ENCODE measurements at places on chromosomes 12 and 14. TPM values are rescaled to one million over a fixed set of nuclear protein-coding genes. Genes with fewer than 3 reads are reported as not detected.

GRCh38 chr14:31164115-31164514 is 43.5 kb downstream of the HECTD1 start:
- DNase-seq, result no peak

DNA sequence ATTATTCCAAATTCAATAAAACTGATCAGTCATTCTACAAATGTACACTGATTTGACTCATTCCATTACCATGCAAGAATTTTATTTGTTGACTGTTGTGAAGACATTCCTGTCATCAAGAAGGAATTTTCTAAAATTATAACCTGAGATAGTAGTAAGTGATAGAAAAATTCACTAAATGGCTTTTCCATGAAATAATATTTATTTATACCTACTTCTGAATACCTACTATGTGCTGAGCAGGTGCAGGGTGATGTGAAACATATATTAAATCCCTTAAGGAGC is 841.7 kb downstream of the NRXN3 start:
- DNase-seq, result no peak

UNC79 gene
- 0.05 TPM for total RNA-seq

GRCh38 chr14:28983279-28983678 is 216.7 kb downstream of the FOXG1 start:
- no peak for DNase-seq

DNA sequence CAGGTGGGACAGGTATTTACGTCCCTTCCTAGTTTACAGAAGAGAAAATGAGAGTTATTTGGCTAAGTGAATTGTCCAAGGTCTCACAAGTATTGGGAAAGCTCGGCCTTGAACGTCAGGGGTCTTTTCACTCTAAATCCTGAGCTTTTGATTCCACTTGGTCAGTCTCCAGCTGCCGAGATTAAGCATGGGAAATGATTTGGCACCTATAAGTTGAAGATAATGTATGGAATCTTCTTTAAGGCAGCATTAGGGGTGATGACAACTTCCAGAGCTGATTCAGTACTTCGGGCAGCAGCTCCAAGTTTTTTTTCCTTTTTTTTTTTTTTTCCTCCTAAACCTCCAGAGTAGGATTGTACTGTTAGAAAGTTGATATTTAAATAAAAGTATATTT is 722 bp downstream of the FAM234B start:
- no peak for DNase-seq

NANOG gene
- 0.56 TPM for total RNA-seq

GRCh38 chr12:57487055-57487596 is 742 bp upstream of the MARS1 start:
- DNase-seq, result peak; percentile 85

CLEC9A gene
- not detected for total RNA-seq

DNA sequence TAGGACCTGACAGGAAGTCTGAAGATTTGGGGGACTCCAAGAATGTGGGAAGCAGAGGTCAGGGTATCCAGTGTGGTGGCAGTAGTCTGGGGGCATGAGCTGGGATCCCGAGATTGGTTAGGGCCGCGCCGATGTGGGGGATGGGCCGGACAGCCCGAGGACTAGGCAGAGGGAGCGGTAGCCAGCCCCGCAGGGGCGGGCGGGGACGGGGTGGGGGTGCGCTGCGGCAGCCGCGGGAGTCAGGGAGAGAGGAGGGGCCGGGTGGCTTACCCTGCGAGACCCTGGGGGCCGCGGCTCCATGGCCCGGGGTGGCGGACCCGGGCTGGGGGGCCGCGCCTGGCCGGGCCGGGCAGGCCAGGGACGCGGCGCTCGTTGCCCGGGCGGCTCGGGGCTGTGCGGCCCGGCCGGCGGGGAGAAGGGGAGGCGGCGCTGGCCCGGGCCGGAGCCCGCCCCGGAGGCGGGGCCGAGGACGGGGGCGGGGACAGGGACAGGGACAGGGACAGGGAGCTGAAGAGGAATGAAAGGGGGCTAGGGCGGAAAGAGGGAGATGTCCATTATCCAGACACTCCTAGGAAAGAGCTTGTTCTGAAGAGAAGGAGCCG is 5.6 kb downstream of the ZNF385A start:
- no peak for DNase-seq

DNA sequence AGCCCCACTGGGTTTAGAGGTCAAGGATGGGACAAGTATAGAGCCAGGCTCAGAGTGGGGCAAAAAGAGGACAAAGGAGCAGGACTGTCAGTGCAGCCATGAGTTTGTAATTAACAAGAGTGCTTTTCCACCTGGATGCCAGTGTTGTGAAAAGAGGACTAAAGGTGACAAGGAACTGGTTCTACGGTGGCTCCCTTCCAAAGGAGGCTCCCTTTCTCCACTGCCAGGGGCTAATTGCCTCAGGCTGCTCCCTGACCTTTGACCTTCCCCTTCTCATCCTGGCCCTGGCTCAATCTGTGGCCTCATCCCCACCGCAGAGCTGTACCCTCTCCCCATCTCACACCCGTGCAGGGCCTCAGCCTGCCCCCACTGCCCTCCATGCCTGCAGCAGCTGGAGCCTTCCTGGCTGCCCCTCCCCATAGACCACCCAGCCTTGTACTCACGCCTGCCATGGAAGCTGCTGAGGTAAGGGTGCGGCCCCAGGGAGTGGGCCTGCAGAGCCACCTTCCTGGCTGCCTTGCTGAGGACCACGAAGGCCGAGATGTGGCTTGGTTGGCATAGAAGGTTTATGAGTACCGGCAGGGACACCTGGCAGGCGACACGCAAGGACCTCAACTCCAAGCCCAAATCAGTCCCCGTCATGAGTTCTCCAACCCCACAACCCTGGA is 24.8 kb upstream of the FKBP4 start:
- no peak for DNase-seq

FOXA1 gene
- 0.23 TPM for total RNA-seq

DNA sequence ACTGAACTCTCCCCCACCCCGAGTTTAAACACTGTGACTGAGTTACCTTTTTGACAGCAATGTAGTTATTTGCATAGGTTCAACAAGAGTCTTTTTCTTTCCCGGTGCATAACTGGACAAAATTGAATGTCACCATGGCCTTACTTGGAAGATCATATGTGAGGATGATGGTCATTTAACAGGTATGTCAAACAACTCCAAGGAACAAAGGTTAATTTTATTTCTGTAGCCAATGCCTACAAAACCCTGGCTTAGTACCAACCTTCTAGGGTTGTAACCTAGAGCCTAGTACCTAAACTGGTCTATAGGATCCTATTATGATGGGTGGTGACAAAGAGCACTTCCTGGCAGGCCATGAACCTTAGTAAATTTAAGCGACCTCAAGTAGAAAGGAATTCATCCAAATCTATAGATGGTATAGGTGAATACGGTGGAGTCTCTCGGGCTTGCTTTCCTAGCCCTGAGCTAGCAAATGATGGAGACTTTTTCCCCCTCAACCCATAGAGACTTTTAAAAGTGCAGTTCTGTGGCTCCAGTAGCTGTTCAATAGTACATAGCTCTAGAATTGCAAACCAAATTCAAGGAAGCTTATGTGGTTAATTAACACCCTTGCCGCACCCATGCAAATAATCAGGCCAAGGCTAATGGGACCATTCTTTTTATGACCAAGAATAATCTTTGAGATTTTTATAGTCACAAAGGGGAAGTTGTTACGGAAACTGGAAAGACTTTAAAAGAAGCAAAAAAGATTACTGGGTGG is 89.0 kb downstream of the SLC38A1 start:
- DNase-seq, result no peak

RAPGEF3 gene
- total RNA-seq, result 33.5 TPM

DNA sequence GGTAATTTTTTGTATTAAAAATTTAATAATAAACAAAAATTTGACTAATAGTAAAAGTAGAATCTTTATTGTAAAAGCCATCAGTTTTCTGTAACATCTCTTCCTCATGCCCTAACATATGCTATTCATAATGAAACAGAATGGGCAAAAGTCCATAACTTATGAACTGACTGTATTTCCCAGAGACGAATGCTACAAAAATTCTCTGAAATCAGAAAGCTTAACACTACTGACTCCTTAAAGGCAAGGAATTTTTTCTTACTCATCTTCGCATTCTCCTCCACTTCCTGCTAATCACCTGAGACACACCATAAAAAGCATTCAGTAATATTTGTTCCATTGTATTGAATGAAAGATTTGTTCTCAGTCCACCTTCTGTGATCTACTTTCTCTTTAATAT is 17.6 kb downstream of the MON2 start:
- DNase-seq, result no peak

- DNase-seq, result no peak
These were observed 3.8 kb upstream of the TAS2R10 start for GRCh38 chr12:10829994-10830393.

- no peak for DNase-seq
These were observed 448.0 kb upstream of the CCDC196 start for GRCh38 chr14:66038212-66038611.

GRCh38 chr12:113292091-113292490 is 42.8 kb downstream of the SLC8B1 start:
- DNase-seq, result no peak

DNA sequence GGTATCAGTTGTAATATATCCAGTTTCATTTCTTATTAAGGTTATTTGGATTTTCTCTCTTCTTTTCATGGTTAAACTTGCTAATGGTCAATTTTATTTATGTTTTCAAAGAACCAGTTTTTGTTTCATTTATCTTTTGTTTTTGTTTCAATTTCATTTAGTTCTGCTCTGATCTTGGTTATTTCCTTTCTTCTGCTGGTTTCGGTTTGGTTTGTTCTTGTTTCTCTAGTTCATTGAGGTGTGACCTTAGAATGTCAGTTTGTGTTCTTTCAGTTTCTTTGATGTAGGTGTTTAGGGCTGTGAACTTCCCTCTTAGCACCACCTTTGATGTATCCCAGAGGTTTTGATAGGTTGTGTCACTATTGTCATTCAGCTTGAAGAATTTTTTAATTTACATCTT is 145.6 kb upstream of the SLCO1B1 start:
- no peak for DNase-seq

- DNase-seq, result no peak
These were observed 138.6 kb downstream of the SCARB1 start for GRCh38 chr12:124725099-124725498.

LTB4R gene
- total RNA-seq, result 5.6 TPM

- no peak for DNase-seq
These were observed 33.4 kb downstream of the FNTB start for GRCh38 chr14:65019944-65020566.

DNA sequence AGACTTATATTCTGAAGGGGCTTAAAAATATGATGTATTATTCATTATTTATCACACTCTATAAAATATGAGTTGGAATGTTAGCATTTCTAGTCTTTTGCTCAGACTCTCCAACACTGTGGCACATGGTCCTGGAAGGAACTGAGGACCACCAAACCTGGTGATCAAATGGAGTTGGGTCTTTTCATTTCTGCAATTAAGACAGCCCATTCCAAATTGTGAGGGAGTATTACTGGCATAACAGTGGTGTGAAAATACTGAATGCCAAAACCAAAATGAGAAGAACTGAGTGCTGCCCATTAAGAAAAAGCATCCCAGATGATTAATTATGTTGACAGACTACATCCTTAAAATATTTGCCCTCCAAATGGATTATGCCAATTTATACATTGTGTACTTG is 90.8 kb downstream of the NPAS3 start:
- no peak for DNase-seq

KRT85 gene
- not detected for total RNA-seq

PTGDR gene
- 4.5 TPM for total RNA-seq

DNA sequence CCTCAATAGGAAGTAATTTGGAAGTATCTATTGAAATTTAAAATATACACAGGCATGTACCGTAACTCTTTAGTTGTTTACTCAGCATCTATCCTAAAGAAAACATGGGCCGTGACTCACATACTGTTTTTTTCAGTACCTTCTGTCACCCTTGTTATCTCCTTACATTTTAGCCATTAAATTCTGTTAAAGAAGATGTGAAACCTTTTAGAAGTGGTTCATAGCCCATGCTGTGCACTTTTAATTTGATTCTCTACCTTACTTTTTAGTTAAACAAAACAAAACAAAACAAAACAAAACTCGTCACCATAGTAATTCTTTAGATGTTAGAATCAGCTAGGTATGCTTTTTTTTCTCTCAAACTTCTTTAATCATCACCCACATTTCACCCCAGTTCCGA is 494.4 kb upstream of the RGS6 start:
- DNase-seq, result no peak

All from posterior vena cava (tissue), 2 donors.